ENCODE measurements at places on chromosomes 5 and 9. TPM values are rescaled to one million over a fixed set of nuclear protein-coding genes. Genes with fewer than 3 reads are reported as not detected.

DNA sequence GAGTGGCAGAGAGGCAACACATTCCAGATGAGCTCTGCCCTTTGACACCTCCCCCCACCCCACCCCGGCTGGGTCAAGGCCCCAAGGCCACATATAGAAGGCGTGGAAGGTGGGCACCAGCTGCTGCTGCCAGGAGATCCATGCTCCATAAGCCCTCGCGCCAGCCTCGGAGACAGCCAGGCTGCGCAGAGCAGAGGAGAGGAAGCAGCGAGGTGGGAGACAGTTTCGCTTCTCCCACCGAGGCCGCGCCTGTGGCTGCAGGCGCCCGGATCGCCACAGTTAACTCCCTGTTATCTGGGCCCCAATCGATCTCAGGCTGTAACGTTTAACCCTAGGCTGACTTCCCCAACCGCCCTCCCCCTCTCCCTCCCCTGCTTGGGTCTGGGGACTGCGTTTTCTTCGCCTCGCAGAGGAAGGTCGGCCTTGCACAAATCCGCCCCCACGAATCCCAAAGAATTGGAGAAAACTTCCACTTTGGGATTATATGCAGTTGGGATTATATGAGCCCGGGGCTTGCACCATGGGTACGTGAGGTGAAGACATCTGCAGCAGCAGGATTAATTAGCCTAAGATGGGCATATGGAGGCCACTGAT is 1.1 kb upstream of the CXXC5 start:
- DNase-seq, result no peak
- peak overlapping the region; percentile 60 for H3K4me3 ChIP-seq
- H3K27ac ChIP-seq, result no peak overlapping the region

DNA sequence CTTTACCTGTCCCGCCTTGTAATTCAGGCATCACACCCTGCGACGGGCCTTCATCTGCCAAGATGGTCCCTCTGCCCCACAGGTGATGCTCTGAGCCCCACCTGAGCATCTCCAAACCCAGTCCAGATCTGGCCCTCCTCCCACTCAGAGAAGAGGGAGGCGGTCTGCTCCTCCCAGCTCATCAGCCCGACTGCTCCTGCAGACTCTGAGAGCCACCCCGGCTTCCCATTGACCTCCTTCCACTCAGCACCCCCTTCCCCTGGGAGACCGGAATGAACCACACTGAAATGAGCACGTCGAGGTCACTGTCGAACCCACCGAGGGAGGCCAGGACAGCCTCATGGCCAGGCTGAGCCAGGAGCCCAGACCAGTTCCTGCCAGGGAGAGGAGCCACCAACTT is 12.8 kb downstream of the ABO start:
- H3K27me3 ChIP-seq, result no peaks in the 10 kb centered on the region
- H3K36me3 ChIP-seq, result no peaks in the 10 kb centered on the region
- H3K27ac ChIP-seq, result no peak overlapping the region

DNA sequence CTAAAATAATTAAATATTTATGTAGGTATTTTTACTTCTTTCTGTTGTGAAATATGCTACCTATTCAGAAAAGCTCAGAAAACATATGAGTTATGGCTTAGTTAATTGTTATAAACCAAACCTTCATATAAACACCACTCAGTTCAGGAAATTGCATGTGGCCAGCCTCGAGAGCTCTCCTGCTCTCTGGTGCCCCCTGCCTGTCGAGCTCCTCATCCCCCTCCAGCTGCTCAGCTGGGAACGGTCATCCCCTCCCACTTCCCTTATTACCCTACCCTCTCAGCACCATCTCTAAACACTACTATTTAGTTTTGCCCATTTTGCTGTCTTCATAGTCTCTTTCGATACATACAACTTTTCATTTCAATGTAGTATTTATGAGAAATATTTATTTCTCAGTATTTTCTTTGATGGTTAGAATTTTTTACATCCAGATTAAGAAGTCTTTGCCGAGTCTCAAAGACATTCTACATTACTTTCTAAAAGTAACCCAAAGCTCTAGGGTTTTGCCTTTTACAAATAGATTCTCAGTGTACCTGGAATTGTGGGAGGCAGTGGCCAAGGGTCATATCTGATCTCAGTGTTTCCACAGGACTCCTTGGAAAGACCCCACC is 51.2 kb upstream of the SEMA4D start:
- no peak overlapping the region for H3K4me3 ChIP-seq
- no peaks in the 10 kb centered on the region for H3K27me3 ChIP-seq
- no peak overlapping the region for H3K27ac ChIP-seq
- H3K36me3 ChIP-seq, result no peaks in the 10 kb centered on the region

HOMER1 gene
- total RNA-seq, result 69.9 TPM

- H3K36me3 ChIP-seq, result peaks cover 32% of the 10 kb centered on the region
- peak overlapping the region; percentile 100 for H3K4me3 ChIP-seq
- H3K4me1 ChIP-seq, result peaks cover 34% of the 10 kb centered on the region
Measured at GRCh38 chr5:179621551-179622214, 1.8 kb downstream of the HNRNPH1 start.

GRCh38 chr5:158273035-158273434 is 414.1 kb upstream of the CLINT1 start:
- no peak overlapping the region for H3K4me3 ChIP-seq
- H3K4me1 ChIP-seq, result no peaks in the 10 kb centered on the region
- no peak for DNase-seq
- no peak overlapping the region for H3K27ac ChIP-seq
- H3K36me3 ChIP-seq, result no peaks in the 10 kb centered on the region

FBP2 gene
- not detected for total RNA-seq

IRX2 gene
- total RNA-seq, result 0.24 TPM

DNA sequence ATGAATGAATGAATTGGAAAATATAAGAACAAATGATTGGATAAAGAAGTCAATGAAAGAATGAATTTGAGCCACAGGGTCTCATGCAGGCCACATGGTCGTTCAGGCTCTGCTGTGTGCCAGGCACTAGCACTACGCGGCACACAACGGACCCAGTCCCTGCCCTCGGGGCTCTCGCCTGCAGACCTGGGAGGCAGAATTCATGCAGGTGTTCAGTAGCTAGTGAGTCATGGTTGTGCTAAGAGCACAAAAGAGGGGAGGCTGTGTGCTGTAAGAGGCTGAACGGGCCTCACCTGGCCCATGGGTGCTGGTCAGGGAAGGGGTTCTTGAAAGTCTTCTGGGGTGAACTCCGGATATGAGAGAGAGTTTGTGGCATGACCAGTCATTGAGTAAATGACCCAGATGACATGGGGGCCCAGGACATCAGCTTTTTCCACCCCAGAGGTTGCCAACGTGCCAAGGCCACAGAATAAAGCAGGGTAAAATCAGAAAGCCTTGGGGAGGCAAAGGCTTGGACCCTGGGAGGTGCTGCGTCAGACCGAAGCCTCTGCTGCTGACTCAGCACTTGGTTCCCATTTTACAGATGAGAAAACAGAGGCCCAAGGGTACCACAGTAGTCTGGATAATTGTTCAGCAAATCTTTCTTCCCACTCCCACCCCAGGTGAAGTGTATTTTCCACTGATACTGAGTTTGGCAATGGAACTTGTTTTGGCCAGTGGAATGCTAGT is 264.3 kb upstream of the MVB12B start:
- H3K27ac ChIP-seq, result no peak overlapping the region
- no peaks in the 10 kb centered on the region for H3K4me1 ChIP-seq
- no peak for DNase-seq
- no peak overlapping the region for H3K4me3 ChIP-seq
- no peaks in the 10 kb centered on the region for H3K27me3 ChIP-seq
- H3K36me3 ChIP-seq, result no peaks in the 10 kb centered on the region

DNA sequence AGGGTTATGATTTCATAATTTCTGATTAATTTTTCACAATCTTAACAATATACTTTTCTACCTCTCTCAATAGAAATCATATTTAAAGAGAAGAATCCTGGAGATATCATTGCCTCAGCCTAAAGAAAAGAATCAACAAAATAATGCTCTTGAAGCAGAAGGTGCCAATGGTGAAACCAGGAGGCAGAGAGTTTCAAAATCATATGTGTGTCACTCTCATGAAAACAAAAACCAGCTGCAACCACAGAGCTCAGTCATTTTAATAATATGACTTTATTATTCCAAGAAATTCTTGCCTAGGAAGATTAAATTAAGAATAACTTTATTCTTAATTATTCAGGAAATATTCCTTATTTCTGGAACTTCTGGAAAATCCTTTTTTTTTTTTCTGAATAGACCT is 266.8 kb upstream of the ACTBL2 start:
- H3K36me3 ChIP-seq, result no peaks in the 10 kb centered on the region
- no peak overlapping the region for H3K27ac ChIP-seq
- no peaks in the 10 kb centered on the region for H3K27me3 ChIP-seq
- H3K4me1 ChIP-seq, result no peaks in the 10 kb centered on the region
- DNase-seq, result no peak

NFIL3 gene
- total RNA-seq, result 35.9 TPM

DNA sequence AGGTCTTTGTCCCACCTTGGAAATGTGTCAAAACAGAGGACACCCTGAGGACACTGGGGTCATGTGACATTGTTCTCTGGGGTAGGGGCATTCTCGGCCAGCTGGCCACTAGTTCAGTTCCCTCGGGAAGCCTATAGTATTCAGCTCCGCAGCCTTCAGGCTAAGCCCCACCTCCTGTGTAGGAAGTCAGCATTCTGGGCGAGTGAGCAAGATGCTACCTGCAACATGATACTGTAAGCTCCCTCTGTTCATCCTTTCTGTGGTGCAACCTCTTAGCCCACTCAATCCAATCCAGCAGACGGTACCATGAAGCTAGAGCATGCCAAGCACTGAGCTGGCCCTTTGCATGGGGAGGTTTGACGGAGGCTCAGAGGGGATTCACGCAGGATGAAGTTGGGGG is 5.3 kb downstream of the NTNG2 start:
- no peaks in the 10 kb centered on the region for H3K36me3 ChIP-seq
- H3K4me1 ChIP-seq, result peaks cover 26% of the 10 kb centered on the region
- H3K4me3 ChIP-seq, result no peak overlapping the region
- no peak for DNase-seq

GRCh38 chr9:78462611-78463010 is 165.7 kb downstream of the PSAT1 start:
- H3K4me3 ChIP-seq, result no peak overlapping the region
- no peak overlapping the region for H3K27ac ChIP-seq
- no peak for DNase-seq
- no peaks in the 10 kb centered on the region for H3K4me1 ChIP-seq
- no peaks in the 10 kb centered on the region for H3K27me3 ChIP-seq

CCDC183 gene
- 1.8 TPM for total RNA-seq

- no peak overlapping the region for H3K4me3 ChIP-seq
- peak overlapping the region; percentile 88 for H3K27ac ChIP-seq
- DNase-seq, result no peak
- H3K27me3 ChIP-seq, result no peaks in the 10 kb centered on the region
Measured at GRCh38 chr9:114957558-114957957, 27.2 kb upstream of the TNFSF8 start.

GRCh38 chr9:109172935-109173334 is 5.9 kb upstream of the FRRS1L start:
- no peak for DNase-seq
- H3K4me3 ChIP-seq, result no peak overlapping the region
- H3K36me3 ChIP-seq, result no peaks in the 10 kb centered on the region
- no peaks in the 10 kb centered on the region for H3K4me1 ChIP-seq
- no peak overlapping the region for H3K27ac ChIP-seq
- H3K27me3 ChIP-seq, result no peaks in the 10 kb centered on the region

DNA sequence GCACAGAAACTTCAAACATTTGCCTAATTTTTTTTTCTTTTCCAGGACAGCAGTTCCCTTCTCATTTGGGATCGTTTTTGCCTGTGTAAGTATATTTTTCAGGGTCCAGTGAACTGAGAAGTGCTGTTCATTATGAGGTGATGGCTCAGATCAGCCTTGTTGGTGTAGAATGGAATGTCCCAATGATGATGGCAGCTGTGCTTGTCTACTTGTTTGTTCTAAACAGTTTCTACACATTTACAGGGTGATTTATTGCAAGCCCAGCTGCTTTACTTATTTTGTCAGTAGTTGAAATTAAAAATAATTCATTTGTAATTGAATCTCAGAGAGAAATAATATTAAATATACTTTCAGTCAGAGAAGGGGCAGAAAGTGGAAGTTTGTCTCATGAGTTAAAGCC is 337.6 kb upstream of the SEMA6A start:
- DNase-seq, result no peak
- H3K4me3 ChIP-seq, result no peak overlapping the region
- no peaks in the 10 kb centered on the region for H3K27me3 ChIP-seq
- H3K36me3 ChIP-seq, result no peaks in the 10 kb centered on the region
- no peak overlapping the region for H3K27ac ChIP-seq
